ENCODE measurements at places on chromosomes 6 and 20.
A peak's percentile ranks its signal among the peaks of the same experiment; 100 is the strongest.

- DNase-seq: peak; percentile 12
Measured at GRCh38 chr6:110874880-110875547, 429 bp downstream of the AMD1 start.

DNA sequence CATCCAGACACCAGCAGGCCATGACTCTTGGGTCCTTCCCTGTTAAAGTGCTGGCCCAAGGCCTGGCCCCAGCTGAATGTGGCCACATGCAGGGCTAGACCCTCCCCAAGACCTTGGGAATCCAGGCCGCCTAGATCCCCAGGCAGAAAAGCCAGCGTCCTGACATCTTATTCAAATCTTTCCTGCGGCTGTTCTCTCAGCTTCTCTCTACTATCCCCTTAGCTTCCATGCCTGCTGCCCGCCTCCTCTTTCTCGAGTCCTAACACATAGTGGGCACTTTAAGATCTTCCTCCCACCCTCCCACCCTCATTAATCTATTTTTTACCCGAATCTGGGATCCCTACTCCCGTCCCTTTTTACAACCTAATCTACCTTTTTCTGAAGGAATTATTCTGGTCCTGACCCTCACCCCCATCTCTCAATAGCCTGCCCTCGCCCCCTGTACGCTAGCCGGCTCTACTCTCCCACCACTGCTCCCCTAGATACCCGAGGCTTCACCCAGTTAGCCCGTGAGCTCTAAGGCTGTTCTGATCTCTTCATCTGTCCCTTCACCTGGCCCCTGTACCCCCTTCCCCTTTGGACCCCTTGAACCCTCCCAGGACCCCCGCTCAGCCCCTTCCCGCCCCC is at the start of gene CCHCR1:
TSS of gene CCHCR1 (minus strand) at position 290 of the 627 bp plus-strand sequence. CDS start at position 88, 202 bp downstream.
- DNase-seq: no peak

GRCh38 chr6:114162691-114163347 is 180.0 kb downstream of the HS3ST5 start:
- no peak for DNase-seq

GRCh38 chr6:56671651-56672461 is 29.2 kb upstream of the DST start:
- DNase-seq: no peak

DNA sequence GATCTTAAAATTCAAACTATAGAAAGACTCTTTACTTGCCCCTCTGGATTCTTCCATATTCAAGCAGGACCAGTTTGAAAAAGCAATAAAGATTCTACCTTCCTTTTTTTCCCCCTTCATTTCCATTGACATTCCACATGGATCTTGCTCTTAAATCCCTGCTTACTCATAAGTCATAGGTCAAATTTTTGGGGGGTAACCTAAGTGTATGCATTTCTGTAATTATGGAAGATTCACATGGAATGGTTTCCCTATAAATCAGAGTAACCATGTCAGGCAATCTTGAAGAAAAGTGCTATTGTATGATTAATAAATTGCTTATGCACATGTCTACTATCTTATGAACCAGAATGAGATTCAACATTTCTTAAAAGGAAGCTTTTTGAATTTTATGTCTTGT is 551.0 kb downstream of the HAO1 start:
- DNase-seq: no peak

- DNase-seq: no peak
Measured at GRCh38 chr6:35368038-35368887, 25.9 kb downstream of the PPARD start.

GRCh38 chr20:61924211-61924857 is 141.3 kb downstream of the TAF4 start:
- DNase-seq: no peak

DNA sequence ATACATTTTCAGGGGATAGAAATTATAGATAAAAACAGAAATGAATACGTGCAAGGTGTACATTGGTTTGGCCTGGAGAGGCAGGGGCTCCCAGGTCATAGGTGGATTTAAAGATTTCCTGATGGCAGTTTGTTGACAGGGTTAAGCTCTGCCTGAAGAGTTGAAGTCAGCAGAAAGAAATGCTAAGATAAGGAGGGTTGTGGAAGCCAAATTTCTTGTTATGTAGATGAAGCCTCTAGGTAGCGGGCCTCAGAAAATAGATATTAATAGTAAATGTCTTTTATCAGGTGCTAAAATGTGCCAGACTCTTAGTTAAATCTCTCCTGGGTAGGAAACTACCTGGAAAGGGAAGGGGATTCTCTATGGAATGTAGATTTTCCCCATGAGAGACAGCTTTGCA is 188.8 kb downstream of the CDH26 start:
- DNase-seq: no peak

GRCh38 chr20:46458866-46459750 is 52.7 kb upstream of the ELMO2 start:
- no peak for DNase-seq

DNA sequence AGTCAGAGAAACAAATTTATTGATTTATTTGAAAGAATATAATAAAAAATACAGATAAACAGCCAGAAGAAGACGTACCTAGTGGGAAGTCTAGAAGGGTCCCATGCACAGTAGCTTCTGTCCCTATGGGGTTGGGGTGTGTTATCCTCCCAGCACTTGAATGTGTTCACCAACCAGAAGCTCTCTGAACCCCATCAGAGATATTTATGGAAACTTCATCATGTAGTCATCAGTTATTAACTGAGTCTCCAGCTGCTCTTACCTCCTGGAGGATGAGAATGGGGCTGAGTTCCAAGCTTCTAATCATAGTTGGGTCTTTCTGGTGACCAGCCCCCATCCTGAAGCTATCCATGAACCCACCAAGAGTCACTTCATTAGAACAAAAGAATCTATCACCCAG is 15.4 kb upstream of the USP45 start:
- DNase-seq: no peak

GRCh38 chr6:93787841-93788240 is 368.5 kb upstream of the EPHA7 start:
- no peak for DNase-seq

DNA sequence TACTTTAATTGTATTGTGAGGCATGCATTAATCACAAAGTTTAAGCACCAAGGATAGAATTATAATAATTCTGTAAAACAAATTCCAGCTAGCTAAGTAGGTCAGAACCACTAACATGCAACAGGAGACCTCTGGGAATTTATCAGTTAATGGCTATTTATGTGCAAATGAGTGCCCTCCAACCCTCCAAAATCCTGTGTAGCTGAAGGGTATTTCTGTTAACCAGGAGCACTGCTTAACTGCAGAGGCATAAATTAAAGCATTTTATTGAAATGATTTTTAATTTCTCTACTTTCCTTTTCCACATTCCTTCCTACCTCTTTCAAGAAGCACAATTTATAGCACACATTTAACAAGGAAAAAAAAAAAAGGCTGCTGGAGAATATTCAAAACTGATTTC is 77.0 kb downstream of the MMS22L start:
- DNase-seq: no peak

GRCh38 chr6:81901551-81901966 is 149.1 kb upstream of the TENT5A start:
- DNase-seq: no peak

- DNase-seq: no peak
Measured at GRCh38 chr20:37336369-37337207, 9.4 kb upstream of the SRC start.

DNA sequence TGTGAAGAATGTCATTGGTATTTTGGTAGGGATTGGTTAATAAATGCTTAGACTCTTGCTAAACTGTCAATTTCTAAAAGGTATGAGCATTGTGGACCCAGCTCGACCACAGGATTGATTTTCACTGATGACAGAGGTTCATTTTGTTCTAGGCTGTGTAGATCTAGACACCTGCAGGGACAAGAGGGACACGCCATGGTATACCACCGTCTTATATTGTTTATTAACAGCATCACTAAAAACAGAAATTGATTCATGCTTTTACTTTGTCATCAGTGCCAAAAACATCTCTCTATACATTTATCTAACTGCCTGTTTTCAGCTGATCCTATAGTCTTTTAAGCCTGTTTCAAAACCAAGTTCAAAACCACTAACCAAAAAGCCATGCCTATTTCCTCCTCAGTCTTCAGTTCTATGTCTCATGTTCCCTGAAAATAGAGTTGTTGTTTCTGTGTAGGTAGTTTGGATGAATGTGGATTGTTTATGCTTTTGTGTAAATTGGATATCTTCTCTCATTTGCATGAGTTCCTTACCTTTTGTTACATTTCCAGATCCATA is 109.8 kb downstream of the JAG1 start:
- no peak for DNase-seq

- no peak for DNase-seq
Measured at GRCh38 chr6:277746-278145, 14.5 kb upstream of the DUSP22 start.

GRCh38 chr6:50824552-50824951 is 5.9 kb downstream of the TFAP2B start:
- no peak for DNase-seq

DNA sequence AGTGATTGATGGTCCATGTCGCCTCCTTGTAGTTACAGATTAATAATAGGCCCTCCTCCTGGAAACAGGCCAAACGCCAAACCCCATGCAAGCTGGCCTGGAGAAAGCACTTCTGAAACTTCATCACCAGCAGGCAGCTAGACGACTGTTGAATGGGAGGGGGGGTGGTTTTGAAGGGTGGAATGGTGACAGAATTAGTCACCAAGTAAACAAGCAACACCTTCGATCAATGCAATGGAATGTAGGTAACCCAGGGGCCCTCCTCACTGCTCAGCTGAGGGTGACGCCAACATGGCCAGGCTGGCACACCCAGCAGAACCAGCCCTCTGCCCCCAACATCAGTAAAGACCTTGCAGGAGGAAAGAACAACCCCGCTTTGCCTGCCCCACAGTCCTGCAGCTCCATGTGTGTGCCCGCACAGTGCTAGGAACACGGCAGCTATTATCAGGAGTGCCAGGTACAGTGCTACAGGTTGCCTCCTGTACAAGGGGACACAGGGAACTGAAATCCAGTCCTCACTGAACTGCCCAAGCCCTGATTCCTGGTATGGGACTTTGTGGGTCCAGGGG is 2.7 kb downstream of the BCAS1 start:
- DNase-seq: no peak

GRCh38 chr6:13710552-13711323 is 897 bp downstream of the RANBP9 start:
- no peak for DNase-seq

- no peak for DNase-seq
Measured at GRCh38 chr6:113401231-113401630, 455.9 kb upstream of the MARCKS start.

GRCh38 chr6:16739329-16739801 is 21.9 kb downstream of the ATXN1 start:
- DNase-seq: no peak

DNA sequence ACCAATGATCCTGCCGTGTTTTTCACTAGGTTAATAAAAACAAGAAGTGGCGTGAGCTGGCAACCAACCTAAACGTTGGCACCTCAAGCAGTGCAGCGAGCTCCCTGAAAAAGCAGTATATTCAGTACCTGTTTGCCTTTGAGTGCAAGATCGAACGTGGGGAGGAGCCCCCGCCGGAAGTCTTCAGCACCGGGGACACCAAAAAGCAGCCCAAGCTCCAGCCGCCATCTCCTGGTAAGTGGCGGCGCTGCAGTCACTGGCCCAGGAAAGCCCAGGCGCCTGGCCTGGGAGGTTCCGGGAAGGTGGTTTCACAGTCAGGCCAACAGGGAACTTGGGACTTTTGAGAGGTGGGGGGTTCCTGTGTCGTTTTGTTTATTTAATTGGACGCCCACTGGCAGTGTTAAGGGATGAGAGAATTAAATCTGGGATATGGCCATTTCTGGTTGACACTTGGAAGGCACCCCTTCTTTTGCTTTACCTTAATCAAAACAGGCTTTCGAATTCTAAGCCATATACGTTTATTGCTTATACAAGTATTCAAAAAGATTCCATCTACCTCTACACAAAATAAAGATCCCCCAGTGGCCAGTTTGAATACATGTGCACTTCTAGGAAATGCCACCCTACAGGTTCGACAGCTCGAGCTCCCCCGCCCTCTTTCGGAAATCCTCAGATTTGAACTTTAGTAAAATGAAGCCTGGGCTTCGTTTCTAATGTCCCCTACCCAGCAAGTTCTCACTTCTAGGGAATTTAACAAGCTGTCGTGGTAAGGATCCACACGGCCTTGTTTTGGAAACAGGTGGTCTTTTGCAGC is 138.9 kb downstream of the TMEM242 start:
- DNase-seq: peak; percentile 23

GRCh38 chr20:37299718-37300528 is 10.5 kb downstream of the MANBAL start:
- DNase-seq: no peak

DNA sequence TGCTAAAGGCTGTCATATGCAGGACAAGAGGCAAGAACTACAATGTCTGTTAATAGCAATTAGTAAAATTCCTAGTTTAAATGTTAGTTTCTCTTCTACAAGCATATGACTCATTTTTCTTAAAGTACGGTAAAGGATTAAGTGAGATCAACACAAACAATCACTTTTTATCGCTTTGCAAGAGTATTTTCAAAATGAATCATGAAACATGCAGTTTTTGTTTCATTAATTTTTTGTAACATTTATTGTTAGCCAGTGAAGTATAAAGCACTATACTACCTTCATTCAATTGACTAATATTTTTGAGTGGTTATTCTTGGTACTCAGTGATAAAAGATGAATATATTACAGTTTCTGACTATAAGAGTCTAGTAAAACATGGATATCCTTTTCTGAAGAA is 138.6 kb downstream of the AHI1 start:
- no peak for DNase-seq

- DNase-seq: peak; percentile 29
Measured at GRCh38 chr6:118650582-118651281, 659 bp downstream of the CEP85L start.

DNA sequence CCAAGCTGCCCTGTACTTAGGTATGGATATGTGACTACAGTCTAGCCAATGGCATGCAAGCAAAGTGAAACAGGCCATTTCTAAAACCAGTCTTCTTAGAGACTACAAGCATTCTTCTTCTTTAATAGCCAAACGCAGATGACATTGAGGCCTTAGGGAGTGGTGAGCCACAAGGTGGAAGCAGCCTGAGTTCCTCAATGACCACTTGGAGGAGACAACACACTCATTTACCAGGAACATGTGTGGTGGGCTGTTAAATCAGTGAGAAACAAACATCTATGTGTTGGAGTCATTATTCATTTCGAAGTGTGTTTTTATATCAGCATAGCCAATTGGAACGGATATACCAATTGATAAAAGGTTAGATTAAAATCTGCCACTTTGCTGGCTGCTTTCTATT is 122.0 kb downstream of the GFRAL start:
- DNase-seq: no peak

- no peak for DNase-seq
Measured at GRCh38 chr6:168183613-168183970, 104.6 kb upstream of the FRMD1 start.

- DNase-seq: no peak
Measured at GRCh38 chr20:25148982-25149846, 46.3 kb upstream of the ENTPD6 start.

Measured in stimulated activated CD4-positive, alpha-beta T cell treated with anti-CD3 and anti-CD28 coated beads, TNF-alpha, amount 100 ng/mL, for 4 hours (primary cell).